ENCODE measurements at places on chromosomes 4 and X. TPM values are rescaled to one million over a fixed set of nuclear protein-coding genes. Genes with fewer than 3 reads are reported as not detected.

- DNase-seq = no peak
These were observed 8.1 kb downstream of the EPGN start for GRCh38 chr4:74316397-74316796.

- no peak for DNase-seq
These were observed 240.6 kb downstream of the CBR4 start for GRCh38 chr4:168769416-168769815.

Gene ZBTB33
- 25.8 TPM for polyA plus RNA-seq

Gene SEC24B
- 40.1 TPM for polyA plus RNA-seq

Gene CXorf65
- polyA plus RNA-seq = not detected

DNA sequence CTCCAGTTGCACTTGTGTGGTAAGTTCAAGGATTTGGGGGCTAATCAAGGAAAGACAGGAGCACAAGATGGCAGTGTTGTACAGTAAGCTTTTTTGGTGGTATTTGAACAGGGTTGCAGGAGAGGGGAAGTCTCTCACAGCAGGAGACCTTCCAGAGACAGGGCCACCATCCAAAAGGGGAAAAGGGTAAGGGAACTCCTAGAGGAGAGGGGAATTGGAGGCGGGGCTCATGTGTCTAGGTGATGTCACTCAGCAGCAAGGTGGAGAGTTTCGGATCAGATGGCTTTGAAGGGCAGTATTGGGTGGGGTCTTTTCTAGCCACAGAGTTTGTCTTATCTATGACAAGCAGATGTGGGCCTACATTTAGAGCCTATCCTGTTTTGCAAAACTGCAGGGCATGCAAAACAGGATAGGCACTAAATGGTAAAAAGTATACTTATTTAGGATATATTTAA is 13.4 kb upstream of the RNF175 start:
- no peak for DNase-seq

DNA sequence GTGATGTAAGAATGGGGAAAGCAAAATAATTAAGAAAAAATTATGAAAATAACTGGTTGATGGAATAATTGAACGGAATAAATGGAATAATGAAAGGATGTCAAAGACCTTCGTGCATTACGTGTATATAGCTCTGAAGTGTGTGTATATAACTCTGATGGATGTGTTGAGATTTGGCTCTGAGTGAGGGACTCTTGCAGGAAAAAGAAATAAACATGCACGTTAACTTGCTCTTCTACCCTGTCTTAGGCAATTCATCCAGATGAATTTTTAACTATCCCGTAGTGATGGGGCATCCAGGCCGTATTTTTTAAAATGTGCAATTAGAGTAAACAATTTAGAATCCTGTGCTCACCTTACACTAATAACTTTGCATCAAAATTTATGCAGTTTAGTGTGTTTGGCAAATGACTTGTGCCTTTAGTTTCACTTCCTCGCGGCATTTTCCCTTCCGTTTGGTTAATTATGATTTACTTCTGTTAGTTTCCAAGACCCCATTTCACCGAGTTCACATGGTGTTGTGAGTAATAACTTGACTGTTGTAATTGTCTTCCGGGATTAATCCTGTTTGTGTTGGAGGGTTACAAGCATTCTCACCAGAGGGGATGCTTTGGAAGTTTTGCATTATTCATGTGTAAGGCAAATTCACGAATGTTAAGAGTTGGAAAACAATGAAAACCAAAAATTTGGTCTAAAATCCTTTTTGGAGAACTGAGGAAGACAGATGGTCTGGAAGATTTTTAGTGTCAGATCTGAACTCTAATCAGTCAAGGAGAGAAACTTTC is 256.5 kb upstream of the FAT1 start:
- no peak for DNase-seq

GRCh38 chrX:53320543-53321229 is 39.3 kb upstream of the IQSEC2 start:
- no peak for DNase-seq

Gene SULT1E1
- 414 TPM for polyA plus RNA-seq

All from renal cortex interstitium (tissue), 15 donors.